ENCODE measurements at places on chromosomes 7 and 10.

DNA sequence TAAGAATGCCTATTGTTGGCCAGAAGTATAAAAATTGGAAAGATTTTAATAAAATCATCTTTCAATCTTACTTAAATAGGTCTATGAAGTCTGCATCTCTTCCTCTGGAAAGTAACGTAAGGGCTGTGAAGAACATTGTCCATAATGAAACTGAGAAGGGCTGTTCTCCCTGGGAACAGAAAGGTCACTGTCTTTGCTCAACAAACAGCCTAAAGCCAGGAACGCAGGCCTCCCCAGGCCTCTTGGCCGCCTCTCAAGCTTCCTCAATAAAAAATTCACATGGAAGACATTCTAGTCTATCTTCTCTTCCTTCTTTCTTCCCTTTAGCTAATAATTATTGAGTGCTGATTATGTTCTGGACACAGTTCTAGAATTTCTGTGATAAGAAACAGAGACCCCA is 9.1 kb upstream of the IDI2 start:
- no peak for DNase-seq

GRCh38 chr7:108570146-108570755 is 577 bp downstream of the DNAJB9 start:
- DNase-seq: no peak

DNA sequence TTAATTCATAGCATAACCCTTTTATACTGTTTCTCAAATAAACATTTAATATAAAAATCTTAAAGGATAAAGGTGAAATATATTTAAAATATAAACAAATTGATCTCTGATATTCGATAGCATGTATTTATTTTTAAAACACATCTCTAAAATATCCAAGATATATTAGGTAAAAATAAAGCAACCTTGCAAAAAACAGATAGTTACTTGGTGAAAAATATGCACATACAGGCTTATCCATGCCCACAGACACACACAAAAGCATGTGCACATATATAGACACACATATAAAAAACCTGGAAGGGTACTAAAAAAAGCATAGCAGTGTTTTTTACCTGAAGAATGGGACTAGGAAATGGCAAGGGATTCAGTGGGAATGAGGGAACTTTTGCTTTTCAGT is 19.8 kb downstream of the POT1 start:
- no peak for DNase-seq

DNA sequence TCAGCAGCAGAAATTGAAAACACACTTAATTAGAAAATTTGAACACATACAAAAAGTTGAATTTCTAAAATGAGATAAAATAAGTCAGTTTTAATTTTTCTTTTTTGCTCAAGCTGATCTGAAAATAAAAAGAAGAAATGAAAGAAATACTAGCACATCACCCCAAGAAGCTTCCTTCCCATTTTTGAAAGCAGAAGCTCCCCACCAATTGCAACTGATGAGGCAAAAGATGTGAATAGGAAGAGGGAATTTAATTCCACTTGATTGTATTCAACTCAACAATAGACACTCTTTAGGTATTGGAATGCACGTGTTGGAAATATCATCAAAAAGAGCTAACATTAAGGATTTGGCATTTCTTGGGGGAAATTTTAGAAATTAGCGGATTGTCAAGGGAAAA is 175.8 kb downstream of the TRIL start:
- DNase-seq: no peak

- no peak for DNase-seq
Observed at GRCh38 chr10:80487791-80488538, 33.9 kb downstream of the TSPAN14 start.

DNA sequence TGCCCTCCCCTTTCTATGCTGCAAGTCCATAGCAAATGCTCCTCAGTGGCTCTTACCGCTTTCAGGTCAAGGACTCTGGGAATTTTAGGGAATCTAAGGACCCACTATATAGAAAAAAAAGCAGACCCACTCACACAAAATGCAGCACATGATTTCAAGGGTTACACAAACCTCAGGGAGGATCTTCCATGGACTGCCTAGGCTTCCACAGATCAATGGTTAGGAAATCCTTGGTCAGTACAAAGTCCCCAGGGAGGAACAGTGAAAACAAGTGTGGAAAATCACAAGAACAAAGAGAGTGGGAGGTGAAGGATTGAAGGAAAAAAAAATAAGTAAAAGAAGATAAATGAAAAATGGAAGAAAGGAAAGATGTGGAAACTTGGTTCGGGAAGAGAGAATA is 188.4 kb downstream of the AHR start:
- DNase-seq: no peak

- DNase-seq: no peak
Observed at GRCh38 chr7:133859231-133859630, 267.9 kb upstream of the LRGUK start.

DNA sequence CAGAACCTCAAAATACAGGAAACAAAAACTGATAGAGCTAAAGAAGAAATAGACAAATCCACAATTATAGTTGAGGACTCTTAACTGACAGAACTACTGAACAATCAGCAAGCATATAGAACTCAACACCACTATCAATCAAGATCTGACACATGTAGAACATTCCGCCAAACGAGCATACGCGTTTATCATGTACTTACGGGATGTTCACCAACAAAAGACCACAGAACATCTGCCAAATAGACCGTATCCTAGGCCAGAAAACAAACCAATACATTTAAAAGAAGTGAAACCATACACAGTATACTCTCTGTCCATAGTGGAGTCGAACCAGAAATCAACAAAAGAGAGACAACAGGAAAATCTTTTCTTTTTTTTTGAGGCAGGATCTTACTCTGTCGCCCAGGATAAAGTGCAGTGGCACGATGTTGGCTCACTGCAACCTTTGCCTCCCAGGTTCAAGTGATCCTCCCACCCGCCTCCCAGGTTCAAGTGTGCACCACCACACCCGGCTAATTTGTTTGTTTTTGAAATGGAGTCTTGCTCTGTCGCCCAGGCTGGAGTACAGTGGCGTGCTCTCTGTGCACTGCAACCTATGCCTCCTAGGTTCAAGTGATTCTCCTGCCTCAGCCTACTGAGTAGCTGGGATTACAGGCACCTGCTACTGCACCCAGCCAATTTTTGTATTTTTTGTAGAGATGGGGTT is 5.1 kb downstream of the GNA12 start:
- no peak for DNase-seq

GRCh38 chr7:80794631-80795573 is 123.9 kb downstream of the SEMA3C start:
- no peak for DNase-seq

DNA sequence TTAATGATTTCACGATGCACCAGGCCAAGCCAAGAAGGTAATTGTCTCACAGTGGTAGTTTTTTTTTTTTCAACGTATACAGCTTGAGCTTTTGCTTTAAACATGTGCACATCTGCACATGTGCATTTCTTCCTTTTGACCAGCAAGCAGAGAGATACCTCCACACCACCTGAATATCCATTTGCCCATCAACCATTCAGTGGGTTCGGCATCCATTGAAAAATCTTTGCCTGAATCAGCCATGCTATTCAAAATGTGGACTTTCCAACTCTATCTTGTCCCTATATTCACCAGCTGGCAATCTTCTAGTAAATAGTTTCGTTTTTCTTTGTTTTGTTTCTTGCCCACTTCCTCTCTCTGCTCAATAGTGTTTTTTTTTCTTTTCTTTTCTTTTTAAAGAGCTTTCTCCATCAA is 7.7 kb upstream of the TRA2A start:
- DNase-seq: no peak

DNA sequence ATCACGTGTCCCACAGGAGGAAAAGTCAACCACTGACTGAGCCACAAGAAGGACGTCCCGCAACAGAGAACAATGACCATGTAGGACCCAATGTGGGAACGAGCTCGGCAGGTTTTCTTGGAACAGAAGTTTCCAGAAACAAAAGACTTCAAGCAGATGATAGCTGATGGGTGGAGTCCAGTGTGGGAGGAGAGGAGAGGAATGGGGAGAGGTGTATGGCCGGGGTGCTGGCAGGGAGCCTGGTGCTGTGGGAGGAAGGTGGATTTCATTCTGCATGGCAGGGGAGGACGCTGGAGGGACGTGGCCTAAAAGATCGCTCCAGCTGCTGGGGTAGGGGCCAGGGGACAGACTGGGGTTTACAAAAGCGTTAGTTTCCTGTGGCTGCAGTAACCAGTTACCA is 48.5 kb upstream of the LMTK2 start:
- DNase-seq: no peak

GRCh38 chr10:88525371-88526069 is 57.6 kb downstream of the RNLS start:
- DNase-seq: no peak

GRCh38 chr7:85095806-85096205 is 91.0 kb downstream of the SEMA3D start:
- no peak for DNase-seq

- DNase-seq: no peak
Observed at GRCh38 chr10:99426689-99427088, 3.7 kb downstream of the GOT1 start.

- no peak for DNase-seq
Observed at GRCh38 chr7:128431221-128431620, 21.4 kb upstream of the IMPDH1 start.

DNA sequence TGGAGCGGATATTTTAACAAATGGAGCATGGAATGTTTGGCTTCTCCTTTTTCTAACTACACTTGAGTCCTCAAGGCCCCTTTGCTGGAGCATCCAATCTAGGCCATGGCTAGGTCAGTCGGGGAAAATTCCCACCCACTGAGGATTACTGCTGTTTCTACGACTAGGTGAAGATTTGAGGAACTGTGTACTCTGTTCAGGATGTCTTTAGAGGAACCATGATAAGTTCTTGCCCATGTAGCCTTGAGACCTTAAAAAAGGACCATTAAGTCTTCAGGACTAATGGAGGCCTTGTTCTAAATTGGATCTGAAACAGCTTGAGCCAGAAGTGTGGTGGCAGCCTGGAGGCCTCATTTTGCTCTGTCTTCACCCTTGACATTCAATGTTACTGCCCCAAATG is 6.2 kb downstream of the AGK start:
- no peak for DNase-seq

GRCh38 chr7:134660961-134661376 is 14.3 kb downstream of the BPGM start:
- no peak for DNase-seq

GRCh38 chr7:52992001-52992400 is 43.4 kb upstream of the POM121L12 start:
- no peak for DNase-seq

- no peak for DNase-seq
Observed at GRCh38 chr10:20892796-20893195, 4.3 kb downstream of the NEBL start.

All from chondrocyte (in vitro differentiated cells).